ENCODE measurements at places on chromosomes 7 and 10.

- DNase-seq: no peak
Observed at GRCh38 chr10:49679480-49679893, at the start of gene C10orf53. C10orf53 (plus strand) TSS chr10:49679651; CDS start chr10:49679698, 47 bp downstream.

DNA sequence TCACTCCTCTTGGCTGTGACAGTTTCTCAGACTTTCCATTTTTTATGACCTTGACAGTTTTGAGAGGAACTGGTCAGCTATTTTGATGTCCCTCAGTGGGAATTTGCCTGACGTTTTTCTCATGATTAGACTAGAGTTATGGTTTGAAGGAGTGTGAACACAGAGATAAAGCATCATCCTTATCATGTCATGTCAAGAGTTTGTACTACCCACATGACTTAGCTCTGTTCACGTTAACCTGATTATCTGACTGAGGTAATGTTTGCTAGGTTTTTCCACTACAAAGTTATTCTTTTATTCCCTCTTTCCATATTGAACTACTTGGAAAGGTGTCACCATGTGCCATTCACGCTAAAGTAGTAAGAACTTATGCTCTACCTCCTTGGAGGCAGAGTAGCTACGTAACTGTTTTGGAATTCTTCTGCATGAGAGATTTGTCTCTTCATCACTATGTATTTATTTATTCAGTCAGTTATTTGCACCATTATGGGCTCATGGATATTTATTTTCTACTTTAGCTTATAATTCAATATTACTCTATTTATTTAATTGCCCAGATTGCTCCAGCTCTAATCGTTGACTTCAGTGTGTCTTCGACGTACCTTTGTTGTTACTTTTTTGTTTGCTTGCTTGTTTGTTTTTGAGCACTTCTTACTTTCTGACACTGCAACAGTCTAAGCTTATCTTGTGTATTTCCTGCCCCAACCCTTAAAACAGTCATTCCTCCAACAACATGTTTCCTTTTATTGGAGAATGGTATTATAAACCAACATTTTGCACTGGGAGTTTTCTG is 50.4 kb downstream of the CPED1 start:
- no peak for DNase-seq

GRCh38 chr10:132183046-132183445 is 3.7 kb upstream of the DPYSL4 start:
- no peak for DNase-seq

- peak; percentile 84 for DNase-seq
Observed at GRCh38 chr7:47669178-47669891, 87.4 kb upstream of the TNS3 start.

DNA sequence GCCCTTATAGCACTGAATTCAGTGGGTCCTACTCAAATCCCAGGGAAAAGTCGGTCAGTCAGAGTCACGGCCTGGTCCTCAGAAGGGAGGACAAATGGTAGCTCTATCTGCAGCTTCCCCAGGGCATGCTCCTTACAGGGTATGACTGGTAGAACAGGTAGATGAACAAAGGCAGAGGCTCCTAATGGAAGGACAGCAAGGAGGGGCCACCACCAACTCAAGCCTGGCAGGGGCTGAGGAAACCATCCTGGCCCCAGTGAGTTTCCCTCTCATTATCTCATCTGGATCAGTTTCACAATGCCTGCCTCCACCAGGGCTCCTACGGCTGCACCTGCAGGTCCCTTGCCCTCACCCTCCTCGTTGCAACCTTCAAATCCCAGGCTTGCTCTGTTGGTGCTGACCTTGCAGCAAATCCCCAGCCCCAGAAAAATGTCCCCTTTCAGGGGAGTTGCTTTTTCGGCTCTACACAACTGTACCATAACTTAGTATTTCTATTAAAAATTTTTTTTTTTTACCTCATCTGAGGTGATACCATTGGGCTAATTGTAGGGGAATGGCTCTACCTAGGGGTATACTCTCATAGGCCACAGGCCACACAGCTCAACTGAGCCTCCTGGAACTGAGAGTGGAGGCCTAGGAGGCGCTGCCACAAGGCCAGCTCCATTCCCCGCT is 2.4 kb upstream of the MYO1G start:
- no peak for DNase-seq

GRCh38 chr7:69422574-69422985 is 175.7 kb upstream of the AUTS2 start:
- DNase-seq: no peak

- DNase-seq: no peak
Observed at GRCh38 chr10:60335708-60336107, 54.0 kb downstream of the ANK3 start.

GRCh38 chr7:157077986-157078644 is 60.6 kb upstream of the UBE3C start:
- DNase-seq: no peak

DNA sequence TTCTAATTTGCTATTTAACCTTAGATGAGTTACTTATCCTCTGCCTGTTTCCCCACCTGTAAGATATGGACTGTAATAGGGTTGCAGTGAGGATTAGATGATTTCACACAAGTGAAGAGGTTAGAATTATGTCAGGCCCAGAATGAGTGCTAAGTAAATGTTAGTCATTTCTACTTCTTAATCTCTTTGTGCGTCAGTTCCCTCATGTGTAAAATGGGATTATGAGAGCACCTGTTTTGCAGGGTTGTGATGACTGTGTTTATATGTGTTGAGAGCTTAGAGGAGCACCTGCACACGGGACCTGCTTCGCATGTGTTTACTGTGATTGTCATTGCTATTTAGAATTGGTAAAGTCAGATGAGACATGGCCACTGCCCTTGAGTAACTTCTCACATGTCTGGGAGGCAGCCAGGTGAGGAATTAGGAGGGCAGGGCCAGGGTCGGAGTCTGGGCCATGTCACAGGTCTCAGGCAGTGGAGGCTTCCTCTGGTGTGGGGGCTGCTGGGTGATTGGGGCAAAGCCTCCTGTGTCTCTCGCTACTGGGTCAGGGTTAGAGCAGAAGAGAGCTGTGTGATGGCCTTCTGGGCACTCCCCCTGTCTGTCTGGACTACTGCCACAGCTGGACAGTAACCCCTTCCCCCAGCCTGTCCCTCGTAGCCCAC is 106.7 kb downstream of the WDFY4 start:
- DNase-seq: no peak

DNA sequence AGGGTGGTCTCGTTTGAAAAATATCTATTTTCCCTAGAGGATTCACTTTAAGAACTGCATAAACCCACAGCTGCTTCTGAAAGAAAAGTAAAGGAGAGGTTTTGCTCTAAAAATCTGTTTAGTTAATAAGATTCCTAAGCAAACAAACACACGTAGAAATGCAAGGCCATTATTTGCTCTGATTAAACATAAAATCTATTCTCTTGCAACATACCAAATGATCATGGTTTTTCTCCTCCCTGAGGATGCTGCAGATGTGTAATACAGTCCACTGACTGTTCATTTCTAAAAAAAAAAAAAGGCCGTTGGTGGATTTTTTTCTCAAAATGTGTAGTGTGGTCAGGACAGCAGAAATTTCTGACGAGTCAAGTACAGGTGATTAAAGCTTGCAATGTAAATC is 98.6 kb downstream of the BUB3 start:
- no peak for DNase-seq

- no peak for DNase-seq
Observed at GRCh38 chr10:13642293-13642692, 55.5 kb downstream of the PRPF18 start.

DNA sequence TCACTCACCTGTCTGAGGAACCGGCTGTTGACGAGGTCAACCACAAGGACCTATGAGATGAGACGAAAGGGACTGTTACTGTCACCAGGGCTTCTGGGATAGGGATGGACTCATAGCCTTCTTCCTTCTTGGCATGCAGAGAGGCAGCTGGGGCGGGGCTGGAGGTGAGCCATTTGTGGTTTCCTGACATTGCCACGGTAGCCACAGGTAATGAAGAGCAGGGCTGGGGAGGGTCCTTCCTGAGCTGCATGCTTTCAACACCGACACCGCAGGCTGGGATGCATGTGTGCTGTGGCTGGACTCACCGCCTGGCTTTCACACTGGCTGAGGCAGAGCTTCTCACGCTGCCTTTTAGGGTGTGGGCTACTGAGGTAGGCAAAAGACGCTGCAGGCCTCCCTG is 46.4 kb upstream of the MKRN1 start:
- DNase-seq: no peak

GRCh38 chr7:25091176-25091575 is 33.9 kb downstream of the CYCS start:
- DNase-seq: no peak

GRCh38 chr10:129396021-129396722 is 70.9 kb upstream of the MGMT start:
- DNase-seq: no peak

GRCh38 chr7:129785685-129786514 is 166.9 kb downstream of the UBE2H start:
- DNase-seq: no peak

- DNase-seq: no peak
Observed at GRCh38 chr7:135801877-135802276, 53.3 kb upstream of the FAM180A start.

DNA sequence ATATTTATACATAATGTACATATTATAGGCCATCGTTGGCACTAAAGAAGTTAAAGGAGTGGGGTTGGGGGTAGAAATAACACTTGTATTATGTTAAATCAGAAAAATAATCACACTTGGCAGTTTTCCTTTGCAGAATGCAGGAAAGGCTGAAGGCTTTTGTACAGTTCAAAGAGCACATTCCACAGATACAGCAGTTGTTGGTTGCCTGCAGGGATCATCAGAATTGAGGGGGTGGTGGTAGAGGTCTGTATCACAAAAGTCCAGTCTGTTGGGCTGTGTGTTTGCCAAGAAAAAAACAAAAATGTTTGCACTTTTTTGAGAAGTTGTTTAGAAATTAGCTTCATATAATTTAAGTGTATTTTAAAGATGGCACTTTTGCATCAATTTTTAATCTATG is 231.8 kb upstream of the FOXP2 start:
- no peak for DNase-seq

DNA sequence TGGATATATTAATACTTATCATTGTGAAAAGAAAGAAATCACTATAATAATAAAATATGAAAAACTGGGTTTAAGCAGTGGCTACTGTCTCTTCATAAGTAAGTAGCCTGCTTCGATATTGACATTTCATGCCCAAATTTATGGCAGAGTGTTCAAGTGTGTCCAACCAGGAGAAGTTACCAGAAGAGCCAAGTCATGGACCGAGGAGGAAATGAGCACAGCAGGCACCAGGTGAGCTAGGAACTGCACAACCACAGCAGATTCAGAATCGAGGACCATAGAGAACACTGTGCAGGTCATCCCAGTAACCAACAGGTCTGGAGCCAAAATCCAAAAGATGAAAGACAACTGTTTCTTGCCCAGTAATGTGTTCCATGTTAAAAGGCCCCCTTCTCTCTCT is 79.9 kb upstream of the ABCB5 start:
- no peak for DNase-seq

- no peak for DNase-seq
Observed at GRCh38 chr7:116340201-116340847, 130.0 kb downstream of the TES start.

GRCh38 chr7:23938937-23939552 is 229.0 kb downstream of the STK31 start:
- no peak for DNase-seq

- no peak for DNase-seq
Observed at GRCh38 chr10:122853665-122854313, 8.1 kb upstream of the CUZD1 start.

GRCh38 chr10:57168611-57169240 is 807.7 kb upstream of the ZWINT start:
- no peak for DNase-seq

- DNase-seq: peak; percentile 72
Observed at GRCh38 chr10:61904733-61905725, 3.5 kb downstream of the ARID5B start.

DNA sequence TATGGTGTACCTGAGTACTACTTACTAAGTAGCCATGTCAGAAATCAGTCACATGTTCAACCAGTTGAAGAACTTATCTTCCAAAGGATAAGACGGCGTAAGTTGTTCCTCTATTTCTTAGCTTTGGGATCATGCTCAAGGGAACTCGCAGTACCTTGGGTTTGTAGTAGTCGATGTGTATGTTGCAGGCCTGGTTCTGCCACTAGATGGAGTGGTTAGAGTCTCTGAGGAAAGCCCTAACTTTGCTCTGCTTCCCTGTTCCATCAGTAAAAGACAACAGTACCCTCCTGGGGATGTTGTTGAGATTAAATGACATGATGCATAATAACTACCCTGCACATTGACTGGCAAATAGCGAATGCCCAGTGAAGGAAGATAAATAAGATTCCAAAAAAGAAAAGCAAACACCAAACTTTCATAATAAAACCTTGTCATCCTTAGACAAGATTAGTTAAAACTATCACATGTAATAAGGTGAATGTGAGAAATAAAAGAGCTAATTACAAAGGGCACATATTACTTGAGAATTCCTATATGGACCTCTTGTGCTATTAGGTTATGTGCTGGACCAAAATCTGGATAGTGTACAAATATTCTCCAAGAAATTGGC is 165.9 kb downstream of the ABCA13 start:
- no peak for DNase-seq

DNA sequence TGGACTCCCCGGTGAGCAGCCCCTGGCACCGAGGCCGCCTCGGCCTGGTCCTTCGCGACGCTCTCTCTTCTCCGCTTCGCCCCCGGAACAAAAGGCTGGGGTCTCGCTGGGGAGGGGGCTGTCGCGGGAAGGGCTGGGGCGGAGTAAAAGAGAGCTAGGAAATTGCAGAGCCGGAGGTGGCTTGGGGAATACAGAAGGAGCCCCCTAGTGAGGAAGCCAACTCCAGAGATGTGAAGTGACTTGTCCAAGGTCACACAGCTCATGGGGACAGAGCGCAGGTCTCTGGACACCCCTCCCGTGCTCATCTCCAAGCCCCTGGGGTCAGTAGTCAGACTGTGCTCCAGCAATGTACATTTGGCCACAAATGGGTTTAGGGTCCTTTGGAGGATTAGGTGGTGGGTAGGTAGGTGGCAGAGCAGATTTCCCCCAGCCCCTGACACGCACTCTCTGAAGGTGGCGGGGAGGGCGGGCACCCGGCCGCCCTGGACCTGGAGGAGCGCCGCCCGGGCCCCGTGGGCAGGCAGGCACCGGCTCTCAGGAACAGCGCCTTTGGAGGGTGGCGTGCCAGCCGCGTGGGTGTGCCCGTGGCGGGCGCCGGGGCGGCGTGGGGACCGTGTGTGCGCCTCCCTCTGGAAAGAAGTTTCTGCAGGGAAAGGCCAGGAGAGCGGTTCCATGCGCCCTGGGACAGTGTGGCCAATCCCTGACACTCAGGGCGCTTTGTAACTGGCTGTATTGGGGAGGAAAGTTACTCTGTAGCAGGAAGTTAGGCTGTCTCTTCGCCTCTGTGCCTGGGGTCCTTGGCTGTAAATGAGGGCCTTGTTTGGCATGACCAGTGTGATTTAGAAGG is 910 bp downstream of the WIPF3 start:
- DNase-seq: no peak

DNA sequence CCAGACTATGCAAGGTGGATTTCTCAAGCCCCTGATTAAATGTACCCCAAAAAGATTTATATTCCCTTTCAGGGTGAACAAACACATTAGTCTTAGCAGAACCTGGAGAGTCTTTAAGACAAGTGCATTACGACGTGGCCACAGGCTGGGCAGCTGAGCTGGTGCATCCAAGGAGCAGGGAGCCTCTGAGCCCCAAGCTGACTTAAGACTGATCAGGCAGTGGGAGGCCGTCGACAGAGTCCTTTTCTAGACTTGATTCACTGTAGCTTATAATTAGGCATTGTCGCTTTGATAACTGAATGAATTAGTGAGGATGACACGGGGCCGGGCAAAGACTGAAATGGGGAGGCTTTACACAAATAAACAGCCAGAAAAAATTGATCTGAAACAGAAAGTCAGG is 353.2 kb downstream of the GPAM start:
- DNase-seq: no peak
